Left lobe of liver (tissue), 2 donors: ENCODE measurements at places on chromosomes 5 and 9. TPM values are rescaled to one million over a fixed set of nuclear protein-coding genes. Genes with fewer than 3 reads are reported as not detected.

The IARS1 gene
- 31.5 TPM for total RNA-seq

DNA sequence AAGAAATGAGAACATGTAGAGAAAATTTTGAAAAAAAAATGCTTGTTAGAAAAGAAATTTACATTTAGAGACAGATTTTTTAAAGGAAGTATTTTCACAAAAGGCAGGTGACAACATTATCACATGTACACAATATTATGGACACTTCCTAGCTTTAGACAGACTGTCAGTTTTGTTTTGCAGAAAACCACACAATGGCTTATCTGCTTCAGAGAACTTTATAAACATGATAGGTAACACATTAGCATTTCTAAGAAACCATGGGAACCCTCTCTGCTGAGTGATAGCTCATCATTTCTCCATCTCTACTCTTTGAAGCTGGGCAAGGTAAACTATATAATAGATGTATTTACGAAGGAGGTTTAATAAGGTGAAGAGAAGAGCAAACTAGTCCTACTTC is 25.6 kb downstream of the POU5F2 start:
- DNase-seq: no peak

GRCh38 chr5:129670957-129671500 is 76.9 kb upstream of the MINAR2 start:
- no peak for DNase-seq

DNA sequence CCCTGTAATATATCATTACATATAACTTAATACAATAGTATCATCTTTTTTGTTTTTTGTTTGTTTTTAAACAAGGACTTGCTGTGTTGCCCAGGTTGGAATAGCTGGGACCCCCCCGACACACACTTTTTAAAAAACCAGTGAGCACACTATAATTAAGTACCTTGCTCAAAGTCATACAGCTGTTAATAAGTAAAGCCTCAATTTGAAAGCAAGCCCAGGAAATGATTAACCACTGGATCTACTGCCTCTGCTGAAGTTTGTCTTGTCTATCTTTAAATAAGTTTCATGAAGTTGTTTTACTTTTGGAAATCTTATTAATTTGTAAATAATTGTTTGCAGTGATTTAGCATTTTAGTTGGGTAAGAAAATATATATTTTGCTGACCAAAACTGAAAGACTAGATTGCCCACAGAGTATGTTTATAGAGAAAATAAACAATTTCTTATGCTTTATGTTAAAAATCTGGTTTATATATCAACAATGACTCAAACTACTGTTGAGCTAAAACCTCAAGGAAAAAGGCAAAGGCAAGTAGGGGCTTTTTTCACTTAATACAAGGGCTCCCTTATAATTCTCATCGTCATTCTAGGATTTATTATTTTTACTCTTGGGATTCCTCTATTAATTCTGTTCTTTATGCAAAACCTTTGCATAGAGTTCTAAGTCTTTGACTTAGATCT is 5.8 kb upstream of the CARNMT1 start:
- no peak for DNase-seq

- DNase-seq: no peak
Measured at GRCh38 chr9:132027752-132028663, 51.7 kb downstream of the MED27 start.

The PLCXD3 gene
- 1.2 TPM for total RNA-seq

- no peak for DNase-seq
Measured at GRCh38 chr9:72464857-72465592, 56.4 kb upstream of the TMC1 start.
